ENCODE measurements at places on chromosomes 3 and 15.

GRCh38 chr3:41274944-41275668, 75.8 kb downstream of the CTNNB1 start:
- DNase-seq: no peak

- DNase-seq: no peak
Measured at GRCh38 chr15:62989366-62990055, 53.0 kb upstream of the TPM1 start.

GRCh38 chr3:87313641-87314040, 37.3 kb upstream of the POU1F1 start:
- no peak for DNase-seq

- no peak for DNase-seq
Measured at GRCh38 chr15:96292635-96293034, 37.9 kb upstream of the NR2F2 start.

DNA sequence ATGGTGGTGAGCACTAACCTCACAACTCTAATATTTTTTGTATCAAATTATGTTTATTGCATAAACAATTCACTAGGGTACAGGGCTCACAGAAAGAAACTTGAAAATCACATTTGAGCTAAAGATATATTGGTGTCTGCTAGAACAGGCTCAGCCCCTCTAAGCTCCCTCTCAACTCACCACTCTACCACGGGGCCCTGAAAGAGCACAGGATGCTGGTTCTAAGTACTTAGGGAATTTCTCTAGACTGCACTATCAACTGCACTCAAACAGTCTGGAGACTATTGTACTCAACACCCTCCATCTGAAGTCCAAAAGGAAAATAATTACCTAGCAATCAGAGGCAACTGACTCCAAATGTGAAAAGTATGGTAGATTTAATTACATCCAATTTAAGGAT, 98.7 kb upstream of the STRIT1 start:
- DNase-seq: no peak

DNA sequence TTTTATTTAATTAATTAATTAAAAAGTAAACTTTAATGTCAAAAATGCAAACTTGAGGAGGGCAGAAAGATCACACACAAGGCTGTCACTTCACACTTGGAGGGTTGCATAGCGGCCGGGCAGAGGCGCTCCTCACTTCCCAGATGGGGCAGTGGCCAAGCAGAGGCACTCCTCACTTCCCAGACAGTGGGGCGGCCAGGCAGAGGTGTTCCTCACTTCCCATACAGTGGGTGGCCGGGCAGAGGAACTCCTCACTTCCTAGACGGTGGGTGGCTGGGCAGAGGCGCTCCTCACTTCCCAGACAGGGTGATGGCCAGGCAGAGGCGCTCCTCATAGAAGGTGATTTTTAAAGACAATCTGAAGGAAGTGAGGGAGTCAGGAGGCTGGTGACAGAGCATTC, 277.5 kb downstream of the PDCD6IP start:
- DNase-seq: no peak

- no peak for DNase-seq
Measured at GRCh38 chr3:77042882-77043281, 3.0 kb downstream of the ROBO2 start.

DNA sequence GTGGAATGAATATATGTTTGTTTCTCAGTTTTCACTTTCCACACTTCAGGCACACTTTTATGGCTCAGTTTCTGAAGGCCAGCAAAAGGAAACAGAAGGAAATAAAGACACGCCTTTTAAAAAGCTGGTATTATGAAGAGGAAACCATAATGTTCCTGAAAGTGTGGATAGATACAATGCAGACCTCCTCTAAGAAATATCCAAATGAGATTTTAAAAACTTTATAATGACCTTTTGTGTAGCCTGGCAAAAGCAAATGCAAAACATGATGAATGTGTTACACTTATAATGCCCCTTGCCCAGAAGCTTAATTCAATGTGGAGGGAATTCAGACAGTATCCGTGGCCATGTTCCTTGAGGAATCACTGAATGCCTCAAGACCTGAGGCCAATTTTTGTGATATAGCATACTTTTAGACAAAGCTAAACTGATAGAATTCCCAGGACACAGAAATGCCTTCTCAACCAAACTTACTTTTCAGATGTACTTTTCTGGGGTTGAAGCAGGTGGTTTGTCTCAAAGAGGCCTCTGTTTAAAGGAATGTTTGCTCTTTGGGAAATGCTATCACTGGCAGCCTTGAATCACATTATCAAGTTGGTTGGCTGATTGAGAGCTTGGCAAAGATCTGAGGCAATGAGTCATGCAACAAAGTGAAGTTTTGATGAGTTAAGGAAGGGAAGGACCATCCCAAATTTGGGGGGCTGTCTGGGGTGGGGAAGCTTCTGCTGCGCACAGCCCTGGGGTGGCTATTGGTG, 77.1 kb upstream of the CACNA2D3 start:
- DNase-seq: no peak

GRCh38 chr3:152243301-152243711, 25.4 kb upstream of the MBNL1 start:
- DNase-seq: no peak

DNA sequence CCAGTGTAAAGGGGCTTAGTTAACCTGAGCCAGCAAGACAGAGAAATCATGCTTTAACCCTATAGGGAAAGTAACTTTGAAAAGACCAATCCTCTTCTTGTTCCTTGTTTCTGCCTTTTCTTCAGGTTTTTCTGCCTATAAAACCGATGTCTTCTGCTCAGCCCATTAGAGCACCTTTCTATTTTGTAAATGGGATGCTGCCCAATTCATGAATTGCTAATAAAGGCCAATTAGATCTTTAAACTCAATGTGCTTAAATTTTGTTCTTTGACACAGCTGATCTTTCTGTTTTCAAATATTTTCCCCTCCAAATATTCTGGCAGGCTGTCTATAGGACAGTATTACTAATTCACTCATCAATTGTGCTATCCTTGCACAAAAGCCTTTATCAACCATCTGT, 33.8 kb upstream of the SPTSSB start:
- no peak for DNase-seq

GRCh38 chr15:56031836-56032235, 38.4 kb upstream of the NEDD4 start:
- DNase-seq: no peak

DNA sequence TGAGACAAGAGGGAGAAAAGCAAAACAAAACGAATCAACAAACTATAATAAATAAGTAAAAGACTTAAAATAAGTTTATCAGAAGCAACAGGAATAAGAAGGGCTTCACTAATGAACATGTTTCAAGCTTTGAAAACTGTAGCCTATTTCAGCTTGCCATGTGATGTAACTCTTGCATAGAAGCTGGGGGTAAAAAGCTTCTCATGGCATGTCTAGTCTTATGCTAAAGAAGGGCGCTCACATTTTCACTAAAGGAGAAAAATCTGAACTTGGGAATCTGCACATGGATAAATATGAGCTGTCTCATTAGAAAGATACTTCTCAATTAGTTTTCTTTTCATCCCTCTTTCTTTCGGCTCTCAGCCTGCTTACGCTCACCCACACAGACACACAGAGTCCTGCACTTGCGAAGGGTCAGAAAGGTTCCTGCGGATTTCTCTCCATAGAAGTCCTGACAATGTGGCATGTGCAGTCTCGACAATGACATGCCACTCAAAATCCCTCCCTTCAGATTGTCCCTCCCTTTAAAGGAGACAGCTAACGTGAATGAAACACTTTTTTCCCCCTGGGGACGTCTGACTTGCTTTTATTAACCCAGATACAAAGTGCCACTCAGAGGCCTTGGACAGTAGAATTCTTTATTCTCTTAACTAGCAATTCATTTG, 568.9 kb upstream of the NR2F2 start:
- DNase-seq: no peak

DNA sequence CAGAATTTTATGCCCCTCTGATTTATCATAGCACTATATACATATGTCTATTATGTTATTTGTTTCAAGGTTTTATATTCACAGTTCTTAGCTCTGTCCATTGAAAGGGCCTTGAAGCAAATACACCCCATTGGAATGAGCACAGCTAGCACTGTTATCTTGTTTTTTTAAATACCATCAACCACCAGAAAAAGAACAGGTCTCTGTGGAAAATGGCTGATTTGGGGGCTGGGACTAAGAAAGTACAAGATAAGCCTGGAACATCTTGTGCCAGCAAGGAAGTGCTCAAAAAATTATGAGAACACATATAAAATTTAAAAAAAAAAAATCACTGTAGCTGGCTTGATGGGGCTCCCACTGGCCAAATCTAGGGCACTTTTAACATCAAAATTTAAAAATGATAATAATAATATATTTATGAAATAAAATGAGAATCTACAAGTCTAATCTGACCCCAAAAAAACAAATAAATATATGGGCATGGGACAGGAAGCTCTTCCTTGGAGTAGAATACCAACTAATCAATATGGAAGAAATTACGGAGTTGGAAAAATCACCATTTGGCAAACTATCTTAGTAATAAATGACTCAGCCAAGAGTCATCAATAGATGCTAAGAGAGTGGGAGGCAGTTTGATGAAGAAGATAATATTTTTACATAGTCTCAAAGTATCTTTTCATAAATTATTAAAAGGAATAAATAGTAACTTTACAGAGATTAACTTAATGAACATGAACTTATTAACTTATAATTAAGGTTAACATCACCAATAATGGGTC, 20.5 kb downstream of the IFT80 start:
- DNase-seq: no peak

GRCh38 chr3:114504941-114505628, 211.3 kb downstream of the TIGIT start:
- no peak for DNase-seq

- DNase-seq: no peak
Measured at GRCh38 chr15:96440978-96441377, 110.5 kb downstream of the NR2F2 start.

GRCh38 chr3:111848283-111848682, 10.8 kb upstream of the PHLDB2 start:
- no peak for DNase-seq

DNA sequence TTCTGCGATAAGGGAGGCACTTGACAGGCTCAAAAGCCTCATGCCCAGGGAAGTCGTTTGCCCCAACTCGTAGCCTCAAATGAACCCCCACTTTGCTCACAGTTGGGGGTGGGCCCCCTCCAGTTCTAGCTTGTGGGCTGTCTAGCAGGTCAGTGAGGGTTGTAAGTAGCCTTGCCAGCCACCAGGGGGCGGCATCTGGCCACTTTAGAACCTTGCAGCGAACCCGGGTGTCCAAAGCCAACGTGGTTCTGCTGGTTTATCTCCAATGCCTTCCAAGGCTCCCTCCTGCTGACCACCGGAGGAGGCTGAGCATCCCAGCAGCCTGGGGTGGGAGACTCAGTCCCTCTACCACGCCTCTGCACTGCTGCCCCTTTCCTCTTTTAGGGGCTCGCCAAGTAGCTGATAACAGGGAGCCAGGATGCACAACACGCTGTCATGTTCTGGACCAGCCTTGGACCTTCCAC, 9.2 kb upstream of the RBSN start:
- DNase-seq: peak; percentile 91

- no peak for DNase-seq
Measured at GRCh38 chr3:129739634-129740033, 133.2 kb upstream of the PLXND1 start.

GRCh38 chr15:66472176-66472999, 25.2 kb downstream of the SNAPC5 start:
- no peak for DNase-seq

GRCh38 chr3:32577581-32578556, 7.2 kb upstream of the DYNC1LI1 start:
- DNase-seq: peak; percentile 87

- no peak for DNase-seq
Measured at GRCh38 chr15:25990220-25990619, 127.1 kb upstream of the ATP10A start.

GRCh38 chr3:119944091-119944490, 150.2 kb downstream of the GSK3B start:
- no peak for DNase-seq

GRCh38 chr3:151214459-151214858, 11.4 kb upstream of the GPR171 start:
- DNase-seq: no peak

DNA sequence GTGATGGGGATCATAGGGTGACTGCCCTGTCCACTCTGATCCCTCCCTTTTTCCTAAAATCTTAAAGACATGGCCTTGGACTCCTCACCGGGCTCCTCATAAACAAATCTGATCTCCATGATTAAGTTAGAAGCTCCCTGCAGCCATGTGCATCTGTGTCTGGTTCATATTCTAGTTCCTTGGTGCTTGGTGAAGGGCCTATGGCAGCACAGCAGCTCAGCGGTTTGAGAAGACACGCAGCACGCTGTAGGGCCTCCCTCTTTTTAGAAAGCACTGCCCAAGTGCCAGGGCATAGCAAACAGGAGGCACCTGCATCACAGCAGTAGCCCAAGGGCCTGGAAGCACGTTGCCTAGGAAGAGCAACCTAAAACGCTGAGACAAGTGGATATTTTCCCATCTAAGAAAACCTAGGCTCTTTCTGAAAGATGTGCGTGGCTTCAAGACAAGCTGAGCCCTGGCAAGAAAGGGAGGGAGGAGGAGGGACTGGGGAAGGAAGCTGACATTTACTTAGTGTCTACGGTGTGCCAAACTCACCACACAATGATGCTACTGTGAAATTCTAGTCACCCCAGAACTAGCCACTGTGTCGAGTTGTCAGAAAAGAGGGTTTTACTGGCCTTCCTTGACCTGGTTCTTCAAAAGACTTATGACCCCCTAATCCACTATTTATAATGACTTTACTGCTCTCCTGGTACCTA, 14.9 kb upstream of the ULK3 start:
- no peak for DNase-seq

DNA sequence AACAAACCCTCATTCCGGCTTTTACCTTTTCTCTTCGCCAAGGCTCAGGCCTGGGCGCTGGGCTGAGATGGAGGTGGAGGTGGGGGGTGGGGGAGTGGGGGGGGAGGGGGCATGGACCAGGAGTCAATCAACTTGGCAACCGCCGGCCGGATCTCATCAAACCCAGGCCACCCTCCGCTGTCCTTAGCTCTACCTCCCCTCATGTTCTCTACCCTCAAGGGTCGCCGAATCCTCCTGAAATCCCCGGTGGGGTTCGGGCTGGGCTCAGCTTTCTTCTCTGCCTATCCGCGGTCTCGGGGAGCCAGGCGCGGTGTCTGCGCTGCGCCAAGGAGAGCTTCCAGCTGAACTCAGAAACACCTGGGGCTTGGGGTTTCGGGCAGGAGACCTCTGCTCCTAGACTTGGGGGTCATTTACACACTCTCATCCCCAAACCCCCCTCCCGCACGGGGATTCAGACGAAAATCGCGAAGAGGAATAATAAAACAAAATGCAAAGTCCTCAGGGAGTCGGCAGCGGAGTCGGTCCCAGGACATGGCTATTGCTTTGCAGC, 2.5 kb downstream of the ONECUT1 start:
- DNase-seq: no peak

- peak; percentile 35 for DNase-seq
Measured at GRCh38 chr3:9135930-9136525, 113.4 kb downstream of the SRGAP3 start.

DNA sequence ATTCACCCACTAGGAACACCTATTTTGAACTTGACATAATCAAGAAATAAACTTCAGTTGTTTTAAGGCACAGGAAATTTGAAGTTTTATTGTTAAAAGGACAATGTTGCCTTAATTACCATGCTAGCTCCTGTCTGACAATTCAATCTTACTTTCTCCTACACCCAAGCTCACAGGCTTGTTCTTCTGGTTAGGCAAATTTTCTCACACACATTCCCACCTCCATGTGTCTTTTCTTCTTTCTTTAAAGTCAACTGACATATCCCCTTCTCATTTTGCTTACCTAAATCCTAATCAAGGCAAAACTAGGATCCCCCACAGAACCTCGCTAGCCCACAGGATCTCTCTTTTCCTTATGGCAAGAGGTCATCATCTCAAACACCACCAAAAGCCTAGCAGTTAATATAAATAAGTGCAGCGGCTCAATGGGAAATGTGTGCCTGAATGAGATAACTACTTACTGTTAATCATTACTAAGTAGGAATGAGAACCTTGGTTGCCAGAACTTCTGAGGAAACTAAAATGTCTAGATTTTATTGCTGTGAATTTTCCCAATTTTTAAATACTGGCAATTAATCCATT, 189.3 kb downstream of the PLCH1 start:
- no peak for DNase-seq
